Spleen (tissue), 13 donors: ENCODE measurements at places on chromosomes 16 and 17. TPM values are rescaled to one million over a fixed set of nuclear protein-coding genes. Genes with fewer than 3 reads are reported as not detected.

DNA sequence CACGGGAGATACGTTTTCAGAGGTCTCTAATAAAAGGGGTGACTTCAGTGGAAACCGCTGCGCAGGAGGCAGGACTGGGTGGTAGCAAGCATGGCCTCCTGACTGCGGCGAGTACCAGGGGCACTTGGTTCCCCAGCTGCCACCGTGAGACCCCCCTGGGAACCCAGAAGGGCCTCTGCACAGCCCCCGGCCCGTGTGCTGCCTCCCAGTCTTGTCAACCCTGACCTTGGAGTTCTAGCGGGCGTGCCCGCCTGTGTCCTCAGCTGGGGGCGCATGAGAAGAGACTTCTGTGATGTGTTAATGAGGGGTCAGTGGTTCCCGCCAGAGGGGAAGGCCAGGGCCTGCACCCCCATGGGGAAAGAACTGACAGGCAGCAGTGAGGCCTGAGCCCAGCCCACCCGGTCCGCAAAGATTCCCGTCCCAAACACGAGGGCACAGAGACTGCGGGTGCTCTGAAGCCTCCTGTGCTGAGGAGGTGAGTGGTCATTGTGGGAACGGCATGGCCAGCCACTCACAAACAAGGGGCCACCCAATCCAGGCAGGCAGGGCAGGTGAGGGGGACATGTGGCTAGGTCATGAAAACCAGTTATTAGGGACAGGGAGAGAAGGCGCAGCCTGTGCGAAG is 9.4 kb downstream of the ZNF276 start:
- H3K4me1 ChIP-seq: peaks cover 79% of the 10 kb centered on the region
- peaks cover 97% of the 10 kb centered on the region for H3K36me3 ChIP-seq
- H3K4me3 ChIP-seq: no peak overlapping the region
- H3K27me3 ChIP-seq: no peaks in the 10 kb centered on the region
- no peak overlapping the region for H3K27ac ChIP-seq

- peaks cover 49% of the 10 kb centered on the region for H3K4me1 ChIP-seq
- H3K4me3 ChIP-seq: peak within 1 kb of the TSS; percentile 46
- DNase-seq: peak; percentile 91
These were observed at the start of gene ITGB4 for GRCh38 chr17:75720656-75721462. Gene ITGB4, plus strand, starts transcription at chr17:75721459. Its CDS starts 3,245 bp downstream, at chr17:75724704.

DNA sequence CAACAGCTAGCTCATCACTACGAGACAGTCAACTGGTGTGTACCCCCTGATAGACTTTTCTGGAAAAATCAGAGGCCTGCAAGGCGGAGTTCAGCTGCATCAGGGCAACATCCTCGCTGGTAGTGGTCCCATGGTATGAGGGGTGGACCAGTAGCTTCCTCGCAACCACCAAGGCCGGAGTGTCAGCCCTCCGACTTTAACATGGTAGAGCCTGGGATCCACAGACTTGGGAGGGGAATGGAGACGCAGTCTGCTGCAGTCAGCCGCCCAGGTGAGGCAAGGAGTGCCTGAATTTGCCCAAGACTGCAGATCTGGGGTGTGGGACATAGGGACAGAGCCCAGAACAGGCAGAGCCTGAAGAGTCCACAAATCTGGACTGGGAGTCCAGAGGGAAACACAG is 13.4 kb downstream of the ZG16B start:
- H3K4me3 ChIP-seq: no peak overlapping the region
- H3K4me1 ChIP-seq: peaks cover 32% of the 10 kb centered on the region
- no peaks in the 10 kb centered on the region for H3K27me3 ChIP-seq
- DNase-seq: peak; percentile 52
- H3K36me3 ChIP-seq: no peaks in the 10 kb centered on the region

- H3K36me3 ChIP-seq: no peaks in the 10 kb centered on the region
- H3K27ac ChIP-seq: peak overlapping the region; percentile 14
- H3K27me3 ChIP-seq: peaks cover 21% of the 10 kb centered on the region
- no peak for DNase-seq
- H3K4me1 ChIP-seq: peaks cover 26% of the 10 kb centered on the region
These were observed 1.2 kb downstream of the FADS6 start for GRCh38 chr17:74892013-74892841.

DNA sequence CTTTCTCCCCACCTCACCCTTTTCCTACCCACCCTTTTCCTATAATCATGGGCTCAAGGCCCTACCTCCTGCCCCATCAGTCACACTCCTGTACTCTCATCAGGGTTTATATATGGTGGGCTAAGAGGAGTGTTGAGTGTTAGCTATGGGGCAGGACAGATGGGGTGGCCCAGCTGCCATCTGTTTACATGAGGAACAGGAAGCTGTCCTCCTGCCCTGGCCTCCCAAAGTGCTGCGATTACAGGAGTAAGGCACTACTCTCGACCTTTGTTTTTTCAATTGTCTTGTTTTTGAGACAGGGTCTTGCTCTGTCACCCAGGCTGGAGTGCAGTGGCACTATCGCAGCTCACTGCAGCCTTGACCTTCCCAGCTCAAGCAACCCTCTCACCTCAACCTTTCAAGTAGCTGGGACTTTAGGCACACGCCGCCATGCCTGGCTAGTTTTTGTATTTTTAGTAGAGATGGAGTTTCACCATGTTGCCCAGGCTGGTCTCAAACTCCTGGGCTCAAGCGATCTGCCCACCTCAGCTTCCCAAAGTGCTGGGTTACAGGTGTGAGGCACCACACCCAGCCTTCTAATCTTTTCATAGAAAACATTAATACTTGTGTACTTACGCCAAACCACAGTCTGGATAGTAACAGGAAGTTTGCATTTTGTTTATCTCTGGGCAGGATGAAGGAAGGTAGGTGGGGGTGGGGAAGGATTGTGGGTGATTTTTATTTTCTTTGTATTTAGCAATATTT is 1.6 kb downstream of the TRADD start:
- peaks cover 16% of the 10 kb centered on the region for H3K27me3 ChIP-seq
- H3K4me3 ChIP-seq: no peak overlapping the region
- H3K36me3 ChIP-seq: no peaks in the 10 kb centered on the region
- peak; percentile 71 for DNase-seq

GRCh38 chr16:85522308-85522841 is 90.7 kb upstream of the GSE1 start:
- H3K36me3 ChIP-seq: no peaks in the 10 kb centered on the region
- H3K27ac ChIP-seq: no peak overlapping the region
- DNase-seq: no peak
- H3K27me3 ChIP-seq: peaks cover 14% of the 10 kb centered on the region

DNA sequence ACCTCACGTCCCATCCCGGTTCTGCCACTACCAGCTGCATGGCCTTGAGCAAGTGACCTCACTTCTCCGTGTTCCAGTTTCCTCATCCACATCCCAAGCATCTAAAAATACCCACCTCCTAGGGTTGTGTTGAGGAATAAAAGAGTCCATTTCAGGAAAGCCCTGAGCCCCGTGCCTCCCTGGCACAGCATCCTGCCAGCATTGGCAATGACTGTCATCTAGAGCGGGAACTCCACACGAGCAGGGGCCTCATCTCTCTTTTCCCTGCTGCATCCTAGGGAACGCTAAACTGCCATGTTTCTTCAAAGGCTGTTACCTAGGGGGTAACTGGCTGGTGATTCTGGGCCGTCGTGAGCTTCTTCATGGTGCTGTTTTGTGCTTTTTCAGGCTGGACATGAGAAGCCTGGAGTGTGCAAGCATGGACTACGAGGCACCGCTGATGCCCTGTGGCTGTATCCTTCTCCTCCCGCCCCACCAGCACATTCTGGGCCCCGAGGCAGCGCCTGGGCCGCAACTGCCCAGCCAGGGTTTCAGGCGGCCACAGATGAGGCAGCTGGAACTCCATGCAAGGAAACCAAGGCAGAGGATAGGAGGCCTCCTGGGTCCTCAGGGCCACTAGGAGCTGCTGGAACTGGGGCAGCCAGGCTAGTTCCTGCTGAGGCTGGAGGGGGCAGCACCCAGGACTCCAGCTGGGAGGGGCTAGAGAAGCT is 221.4 kb downstream of the KATNIP start:
- peaks cover 99% of the 10 kb centered on the region for H3K36me3 ChIP-seq
- H3K27me3 ChIP-seq: no peaks in the 10 kb centered on the region
- H3K4me1 ChIP-seq: no peaks in the 10 kb centered on the region
- H3K4me3 ChIP-seq: no peak overlapping the region

- no peak overlapping the region for H3K27ac ChIP-seq
- no peaks in the 10 kb centered on the region for H3K4me1 ChIP-seq
- no peak for DNase-seq
- no peaks in the 10 kb centered on the region for H3K27me3 ChIP-seq
These were observed 119.3 kb upstream of the TBX2 start for GRCh38 chr17:61280338-61280737.

- H3K36me3 ChIP-seq: no peaks in the 10 kb centered on the region
- DNase-seq: no peak
- peaks cover 41% of the 10 kb centered on the region for H3K27me3 ChIP-seq
- peaks cover 45% of the 10 kb centered on the region for H3K4me1 ChIP-seq
- peak overlapping the region; percentile 96 for H3K27ac ChIP-seq
These were observed 1.2 kb downstream of the PCGF2 start for GRCh38 chr17:38746849-38747462.

- H3K4me1 ChIP-seq: peaks cover 54% of the 10 kb centered on the region
- no peak for DNase-seq
- H3K27me3 ChIP-seq: peaks cover 59% of the 10 kb centered on the region
- H3K36me3 ChIP-seq: peaks cover 15% of the 10 kb centered on the region
- H3K27ac ChIP-seq: no peak overlapping the region
These were observed 786 bp upstream of the CACNA1G start for GRCh38 chr17:50559674-50560184.

- H3K36me3 ChIP-seq: peaks cover 16% of the 10 kb centered on the region
- H3K4me3 ChIP-seq: no peak overlapping the region
- DNase-seq: no peak
- H3K27me3 ChIP-seq: no peaks in the 10 kb centered on the region
- H3K4me1 ChIP-seq: peaks cover 23% of the 10 kb centered on the region
These were observed 101.7 kb downstream of the RPTOR start for GRCh38 chr17:80646328-80646727.

DNA sequence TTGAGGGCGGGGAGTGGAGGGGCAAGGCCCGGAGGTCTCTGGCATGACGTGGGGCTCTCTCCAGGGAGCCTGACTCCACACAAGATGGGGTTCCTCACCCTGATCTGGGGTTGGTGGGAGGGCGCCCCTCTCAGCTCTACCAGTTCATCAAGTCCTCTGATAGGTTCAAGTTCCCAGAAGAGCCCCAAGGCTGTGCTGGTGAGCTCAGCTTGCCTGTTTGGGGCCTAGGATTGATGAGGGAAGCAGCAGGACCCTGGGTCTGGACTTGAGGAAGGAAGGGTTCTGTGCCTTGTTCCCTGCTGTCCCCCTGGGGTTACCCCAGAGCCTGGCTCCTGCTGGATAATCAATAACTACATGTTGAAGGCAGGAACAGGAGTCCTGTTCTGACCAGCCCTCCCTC is 3.5 kb downstream of the MGAT5B start:
- DNase-seq: no peak
- no peaks in the 10 kb centered on the region for H3K4me1 ChIP-seq
- H3K27me3 ChIP-seq: peaks cover 35% of the 10 kb centered on the region
- no peak overlapping the region for H3K27ac ChIP-seq

PIMREG gene
- 10.0 TPM for total RNA-seq

SOST gene
- total RNA-seq: not detected

MYH2 gene
- total RNA-seq: not detected

EDC4 gene
- total RNA-seq: 55.9 TPM

HOXB6 gene
- 3.3 TPM for total RNA-seq

VTN gene
- total RNA-seq: 0.92 TPM

ATP6V0D1 gene
- 99.7 TPM for total RNA-seq
